ENCODE measurements at places on chromosomes 1 and 21.

DNA sequence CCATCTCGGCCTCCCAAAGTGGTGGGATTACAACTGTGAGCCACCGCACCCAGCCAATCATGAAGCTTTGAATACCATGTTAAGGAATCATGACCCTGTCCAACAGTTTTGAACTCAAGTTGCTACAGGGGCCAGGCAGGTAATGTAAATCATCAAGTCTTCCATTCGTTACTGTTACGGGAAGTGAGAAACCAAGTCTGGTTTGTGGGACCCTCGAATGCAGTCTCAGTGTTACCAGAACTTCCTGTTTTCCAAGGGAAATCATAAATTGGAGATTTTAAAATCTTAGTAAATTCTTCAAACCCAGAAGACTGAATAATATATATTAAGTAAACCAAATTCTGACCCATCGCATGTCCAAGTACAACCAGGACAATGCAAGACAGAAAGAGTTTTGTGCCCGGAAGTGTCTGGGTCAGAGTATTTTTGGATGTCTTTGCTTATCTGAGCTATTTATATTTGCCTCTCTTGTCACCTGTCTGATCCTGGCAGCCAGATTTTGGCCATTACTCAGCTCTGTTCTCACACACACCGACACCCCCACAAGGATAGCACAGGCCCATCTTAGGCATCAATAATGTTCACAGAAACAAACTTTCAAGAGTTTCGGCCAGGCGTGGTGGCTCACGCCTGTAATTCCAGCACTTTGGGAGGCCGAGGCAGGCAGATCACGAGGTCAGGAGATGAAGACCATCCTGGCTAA is 8.8 kb downstream of the ATP5IF1 start:
- DNase-seq = no peak

DNA sequence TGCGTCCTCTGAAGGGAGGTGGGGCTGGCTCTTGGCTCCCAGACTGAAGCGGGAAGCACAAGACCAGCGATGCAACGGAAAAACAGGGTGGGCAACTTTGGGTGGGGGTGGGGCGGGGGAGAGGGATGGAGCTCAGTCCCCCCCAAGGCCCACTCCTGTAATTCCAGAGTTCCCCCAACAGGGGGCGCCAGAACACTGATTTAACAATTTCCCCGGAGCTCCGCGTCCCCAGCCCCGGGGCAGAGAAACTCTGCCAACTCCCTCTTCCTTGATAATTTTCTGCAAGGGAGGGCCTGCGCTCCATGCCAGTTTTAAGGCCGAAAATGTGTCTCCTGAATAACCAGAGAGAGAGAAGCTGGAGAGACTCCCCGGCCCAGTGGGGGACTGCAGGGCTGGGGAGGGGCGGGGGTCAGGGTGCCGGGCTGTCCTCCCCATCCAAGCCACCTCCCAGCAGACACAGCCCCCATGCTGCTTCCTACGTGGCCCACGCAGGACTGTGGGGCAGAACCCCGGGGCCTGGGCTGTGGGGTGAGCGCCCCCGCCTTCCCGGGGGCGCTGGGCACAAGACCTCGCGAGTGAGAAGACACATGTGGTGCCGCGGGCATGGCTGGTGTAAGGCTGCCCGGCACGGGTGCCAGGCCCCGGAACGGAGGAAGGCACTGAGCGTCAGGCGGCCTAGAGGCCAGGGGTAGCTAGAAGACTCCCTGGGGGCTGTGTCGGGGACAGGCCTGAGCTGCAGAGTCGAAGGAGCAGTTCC is 51.4 kb downstream of the KIF21B start:
- DNase-seq = peak; percentile 89

DNA sequence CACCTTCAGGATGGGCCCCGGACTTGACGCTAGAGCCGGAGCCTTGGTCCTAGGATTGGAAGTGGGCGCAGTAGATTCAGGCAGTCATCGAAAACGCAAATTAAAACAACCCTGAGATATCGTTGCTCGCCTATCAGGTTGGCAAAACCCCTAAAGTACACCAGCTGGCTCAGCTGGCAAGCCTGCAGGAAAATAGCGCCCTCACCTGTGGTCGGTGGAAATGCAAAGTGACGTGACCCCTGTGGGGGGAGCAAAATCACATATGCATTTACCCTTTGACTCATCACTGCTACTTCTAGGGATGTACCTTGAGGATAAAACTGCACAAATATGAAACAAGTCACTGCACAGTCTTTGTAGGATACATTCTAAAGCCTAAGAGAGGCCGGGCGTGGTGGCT is 170.3 kb upstream of the TMEM51 start:
- no peak for DNase-seq

- DNase-seq = no peak
Measured at GRCh38 chr1:174221681-174222080, 62.4 kb downstream of the RABGAP1L start.

DNA sequence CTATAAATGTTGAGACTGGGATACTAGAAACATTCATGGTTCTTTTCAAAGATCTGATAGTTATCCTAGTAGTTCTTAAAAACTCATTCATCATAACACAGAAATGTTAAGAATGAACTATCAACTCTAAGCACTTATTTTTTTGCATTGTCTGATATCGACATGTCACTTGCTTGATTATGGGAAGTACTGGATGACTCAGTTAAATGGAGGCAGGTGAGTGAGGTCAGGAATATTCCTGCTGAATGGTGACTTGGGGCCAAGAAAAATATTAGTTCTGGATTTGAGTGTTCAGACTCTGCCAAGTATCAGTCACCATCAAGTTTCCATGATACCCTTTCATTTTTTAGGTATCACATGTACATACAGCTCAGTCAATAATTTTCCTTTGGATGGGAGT is 63.6 kb downstream of the NEK7 start:
- DNase-seq = no peak

GRCh38 chr1:225602590-225603206 is 50.2 kb downstream of the ENAH start:
- DNase-seq = no peak

- no peak for DNase-seq
Measured at GRCh38 chr1:223538981-223539380, 126.5 kb downstream of the CAPN8 start.

DNA sequence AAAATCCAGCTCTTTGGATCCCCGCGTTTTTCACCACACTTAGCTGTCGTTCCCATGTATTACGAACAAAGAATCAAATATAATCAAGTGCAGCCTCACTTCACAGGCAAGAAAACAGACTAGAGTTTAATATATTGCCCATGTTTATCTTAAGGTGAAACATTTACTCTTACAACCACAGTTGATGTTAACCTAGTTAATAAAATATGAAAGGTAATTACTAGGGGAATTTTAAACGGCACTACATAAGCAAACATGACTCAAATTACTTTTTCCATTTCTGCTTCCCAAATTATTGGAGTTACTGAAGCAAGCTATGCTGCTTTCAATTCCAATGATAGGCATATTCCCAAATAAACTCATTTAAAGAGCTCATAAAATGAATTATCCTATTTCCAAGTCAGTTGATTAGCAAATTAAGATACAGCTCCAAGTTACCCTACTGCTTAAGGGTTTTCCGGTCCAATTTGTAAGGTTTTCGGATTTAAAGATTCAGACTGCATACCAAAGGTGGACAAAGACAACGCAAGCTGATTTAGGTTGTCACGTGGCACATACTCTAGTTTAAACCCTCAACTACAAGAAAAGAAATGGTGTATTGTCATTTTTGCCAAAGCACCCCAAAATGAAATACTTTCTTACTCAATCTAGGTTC is 5.9 kb downstream of the COX20 start:
- no peak for DNase-seq

DNA sequence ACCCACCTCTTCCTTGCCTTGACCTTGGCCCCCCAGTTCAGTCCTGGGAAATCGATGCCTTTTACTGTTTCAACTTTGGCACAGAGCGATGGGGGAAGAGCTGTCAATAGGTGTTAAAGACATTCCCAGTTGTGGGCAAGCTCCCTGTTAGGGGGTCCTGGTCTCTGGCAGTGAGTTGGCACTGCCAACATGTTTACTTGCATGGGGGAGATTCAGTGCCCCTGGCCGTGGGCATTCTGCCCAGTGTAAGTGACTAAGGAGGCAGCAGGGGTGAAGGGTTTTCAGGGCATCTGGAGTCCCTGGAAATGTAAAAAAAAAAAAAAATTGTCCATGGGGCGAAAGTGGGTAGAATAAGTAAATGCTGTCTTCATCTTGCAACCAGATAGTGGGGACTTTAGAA is 407.0 kb downstream of the PTPRU start:
- no peak for DNase-seq

DNA sequence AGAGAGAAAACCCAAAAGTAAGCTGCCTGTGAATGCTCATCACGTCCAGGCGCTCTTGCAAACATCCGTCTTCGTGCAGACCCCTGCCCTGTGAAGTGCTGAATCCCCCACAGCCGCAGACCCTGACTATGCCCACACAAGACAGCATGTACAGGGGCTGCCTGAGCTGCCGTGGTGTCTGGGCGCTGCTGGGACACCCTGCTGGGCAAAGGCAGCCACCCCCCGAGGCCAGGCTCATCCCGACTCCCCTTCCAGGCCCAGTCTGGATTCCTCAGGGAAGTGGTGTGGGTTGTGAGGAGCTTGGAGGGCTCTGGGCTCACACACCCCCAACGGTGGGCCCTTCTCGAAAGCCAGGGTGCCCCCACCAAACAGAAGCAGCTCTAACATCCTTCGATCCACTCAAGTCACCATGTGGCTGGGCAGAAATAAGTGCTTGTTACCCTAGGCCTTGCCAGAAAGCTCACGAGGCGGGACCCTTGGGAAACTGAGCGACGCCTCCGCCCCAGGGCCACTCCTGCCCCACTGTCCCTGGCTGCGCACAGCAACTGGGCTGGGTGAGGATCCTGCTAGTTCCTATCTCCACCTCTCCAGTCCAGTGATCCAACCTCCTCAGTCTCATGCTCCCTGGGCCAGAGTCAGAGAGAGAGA is 4.8 kb upstream of the WNT9A start:
- DNase-seq = no peak

DNA sequence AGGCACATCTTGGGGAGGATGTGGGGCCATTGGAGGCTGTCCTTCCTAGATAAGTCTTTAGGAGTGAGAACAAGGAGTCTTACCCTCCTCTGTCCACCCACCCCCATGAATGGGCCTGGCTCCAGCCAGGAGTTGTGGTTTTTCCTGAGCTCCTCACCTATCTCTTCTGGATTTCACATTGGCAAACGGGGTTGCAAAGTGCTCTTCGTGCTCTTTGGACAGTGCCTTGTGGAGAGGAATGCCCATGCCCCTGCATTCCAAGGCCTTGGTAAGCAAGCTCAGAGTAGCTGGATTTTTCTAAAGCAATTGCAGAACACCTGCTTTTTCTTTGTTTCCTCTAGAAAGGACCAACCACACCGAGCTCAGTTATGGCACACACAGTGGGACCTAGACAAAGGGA is 152.1 kb upstream of the CAMK1G start:
- DNase-seq = no peak

- peak; percentile 58 for DNase-seq
Measured at GRCh38 chr1:111197598-111198284, 2.7 kb downstream of the DENND2D start.

DNA sequence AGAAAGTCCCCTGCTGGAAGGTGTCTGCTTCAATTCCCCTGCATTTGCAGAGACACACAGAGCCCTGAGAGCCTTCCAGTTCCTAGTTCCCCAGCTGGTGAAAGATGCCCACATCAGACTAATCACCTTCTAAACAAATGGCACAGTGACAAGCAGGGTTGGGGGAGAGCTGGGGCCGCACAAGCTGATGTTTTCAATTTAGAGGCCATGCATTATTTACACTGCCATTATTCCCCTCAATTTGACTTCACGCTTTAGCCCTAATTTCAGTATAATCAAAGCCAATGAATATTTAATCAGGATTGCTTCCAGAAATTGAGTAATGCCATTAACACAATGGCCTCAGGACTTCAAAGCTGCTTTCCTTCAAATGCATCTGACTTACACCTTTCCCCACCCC is 81.5 kb downstream of the BEND5 start:
- no peak for DNase-seq

- DNase-seq = no peak
Measured at GRCh38 chr1:97942161-97943123, 21.6 kb upstream of the DPYD start.

GRCh38 chr1:116397728-116398127 is 24.7 kb downstream of the ATP1A1 start:
- no peak for DNase-seq

DNA sequence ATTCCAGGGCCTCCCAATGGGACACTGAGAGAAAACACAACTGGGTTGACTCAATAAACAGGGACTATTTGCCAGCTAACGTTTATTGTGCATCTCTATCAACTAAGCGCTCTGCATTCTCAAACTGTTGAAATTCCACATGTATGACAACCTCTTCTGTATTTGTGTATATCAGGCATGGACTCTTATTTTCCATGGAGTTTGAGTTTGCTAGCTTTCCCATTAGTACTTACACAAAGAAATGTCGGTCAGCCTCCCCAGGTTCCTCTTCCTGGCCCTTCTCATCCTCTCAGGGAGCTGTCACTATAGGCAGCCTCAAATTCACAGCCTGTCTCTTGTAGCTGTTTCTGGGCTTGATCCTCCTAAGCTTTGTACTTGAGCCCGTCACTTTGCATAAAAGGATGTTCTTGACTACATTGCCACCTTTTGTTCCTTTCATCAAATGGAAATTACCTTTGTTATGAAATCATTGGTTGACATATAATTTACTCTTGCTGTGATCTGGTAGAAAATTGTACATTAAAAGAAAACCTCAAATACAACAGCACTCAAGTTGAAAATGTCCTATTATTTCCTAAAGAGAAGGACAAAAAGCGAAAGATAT is 60.0 kb upstream of the NTPCR start:
- no peak for DNase-seq

GRCh38 chr21:14064296-14064645 is 146.5 kb downstream of the LIPI start:
- no peak for DNase-seq

DNA sequence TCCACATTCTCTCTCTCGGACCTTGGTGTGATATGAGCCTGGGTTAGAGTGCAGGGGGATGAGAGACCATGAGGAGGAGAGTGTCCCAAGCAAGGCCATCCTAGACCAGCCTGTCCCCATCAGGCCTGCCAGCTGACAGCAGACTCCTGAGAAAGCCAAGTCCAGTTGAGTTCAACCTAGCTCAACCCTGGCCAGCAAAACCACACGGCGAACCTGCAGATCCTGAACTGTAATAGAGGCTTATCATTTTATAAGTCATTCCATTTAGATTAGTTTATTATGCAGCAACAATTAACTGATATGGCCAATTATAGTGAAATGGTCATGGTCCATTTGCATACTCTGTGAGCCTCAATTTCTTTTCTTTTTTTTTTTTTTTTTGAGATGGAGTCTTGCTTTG is 36.4 kb upstream of the ARHGEF10L start:
- DNase-seq = no peak

DNA sequence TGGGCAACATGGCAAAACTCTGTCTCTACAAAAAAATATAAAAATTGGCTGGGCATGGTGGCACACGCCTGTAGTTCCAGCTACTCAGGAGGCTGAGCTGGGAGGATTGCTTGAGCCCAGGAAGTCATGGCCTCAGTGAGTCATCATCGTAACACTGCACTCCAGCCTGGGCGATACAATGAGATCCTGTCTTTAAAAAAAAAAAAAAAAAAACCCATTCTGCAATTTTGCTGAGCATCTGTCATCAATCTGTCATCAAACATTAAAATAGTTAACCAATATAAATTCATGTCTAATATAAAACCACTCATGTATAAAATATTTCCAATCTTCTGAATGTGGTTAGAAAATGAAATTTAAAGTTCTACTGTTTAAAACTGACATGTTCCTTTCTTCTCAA is 56.9 kb downstream of the LPAR3 start:
- DNase-seq = no peak

GRCh38 chr1:186275822-186276221 is 99.2 kb downstream of the TPR start:
- DNase-seq = no peak
